ENCODE measurements at places on chromosomes 1 and 21.

- DNase-seq, result no peak
Measured at GRCh38 chr1:190376044-190376443, 101.6 kb downstream of the BRINP3 start.

DNA sequence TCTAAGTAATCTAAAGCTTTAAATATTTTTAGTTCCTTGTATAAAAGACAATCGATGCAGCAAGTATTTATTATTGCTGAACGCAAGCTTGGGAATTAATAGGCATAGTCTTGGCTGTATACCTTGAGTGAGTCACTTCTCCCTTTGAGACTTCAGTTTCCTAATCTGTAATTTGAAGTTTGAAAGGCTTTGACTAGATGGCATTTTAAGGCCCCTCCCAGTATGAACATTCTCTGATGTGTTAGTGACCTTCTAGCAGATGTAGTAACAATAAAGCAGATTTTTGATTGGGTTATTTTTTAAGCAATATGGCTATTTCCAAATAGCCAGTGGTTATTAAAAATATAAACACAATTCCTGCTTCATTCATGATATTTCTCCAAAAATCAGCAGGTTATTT, 58.2 kb downstream of the DUSP10 start:
- no peak for DNase-seq

DNA sequence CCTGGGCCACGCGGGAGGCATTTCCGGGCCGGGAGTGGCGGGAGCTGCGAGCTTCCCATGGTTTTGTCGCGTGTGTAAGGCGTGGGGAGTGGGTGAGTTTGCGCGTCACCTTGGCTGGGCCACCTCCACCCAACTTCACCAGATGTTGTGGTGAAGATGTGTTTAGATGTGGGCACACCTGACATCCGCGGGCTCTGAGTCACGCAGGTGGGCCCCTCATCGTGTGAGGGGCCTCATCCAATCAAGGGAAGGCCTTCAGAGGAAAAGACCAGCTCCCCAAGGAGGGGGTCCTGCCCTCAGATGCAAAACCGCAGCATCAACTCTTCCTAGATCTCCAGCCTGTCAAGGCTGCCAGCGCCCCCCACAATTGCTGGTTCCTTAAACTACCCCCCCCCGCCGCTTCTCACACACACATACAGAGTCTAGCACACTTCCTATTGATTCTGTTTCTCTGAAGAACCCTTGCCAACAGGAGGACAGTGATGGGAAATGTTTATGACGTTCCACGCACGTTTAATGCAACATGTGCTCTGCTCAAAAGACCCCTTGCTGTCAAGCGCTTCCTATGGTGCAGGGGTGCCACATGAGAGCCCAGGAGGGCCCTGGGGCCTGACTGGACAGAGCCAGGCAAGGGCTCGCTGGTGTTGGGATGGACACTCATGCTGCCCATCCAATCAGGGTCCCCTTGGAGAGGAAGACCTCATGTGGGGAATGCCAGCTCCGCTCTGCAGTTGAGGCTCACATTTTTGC, 11.9 kb downstream of the ACTRT2 start:
- DNase-seq, result no peak

DNA sequence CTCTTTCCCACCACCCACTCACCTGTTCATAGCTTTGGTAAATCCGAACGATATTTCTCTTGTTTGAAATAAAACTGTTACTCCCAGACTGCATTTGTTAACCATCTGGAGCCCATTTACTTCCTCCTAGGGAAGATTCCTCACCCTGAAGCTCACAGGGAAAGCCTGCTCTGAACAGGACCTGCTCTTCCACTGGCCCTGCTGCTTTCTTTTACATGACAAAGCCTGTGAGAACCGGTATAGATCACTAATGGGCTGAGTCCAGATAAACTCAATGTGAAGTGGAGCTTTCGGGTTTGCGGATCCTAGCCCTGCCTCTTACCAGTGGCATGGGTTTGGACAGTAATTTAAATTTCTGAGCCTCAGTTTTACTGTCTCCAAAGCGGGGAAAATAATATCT, 45.2 kb downstream of the FAM163A start:
- no peak for DNase-seq

DNA sequence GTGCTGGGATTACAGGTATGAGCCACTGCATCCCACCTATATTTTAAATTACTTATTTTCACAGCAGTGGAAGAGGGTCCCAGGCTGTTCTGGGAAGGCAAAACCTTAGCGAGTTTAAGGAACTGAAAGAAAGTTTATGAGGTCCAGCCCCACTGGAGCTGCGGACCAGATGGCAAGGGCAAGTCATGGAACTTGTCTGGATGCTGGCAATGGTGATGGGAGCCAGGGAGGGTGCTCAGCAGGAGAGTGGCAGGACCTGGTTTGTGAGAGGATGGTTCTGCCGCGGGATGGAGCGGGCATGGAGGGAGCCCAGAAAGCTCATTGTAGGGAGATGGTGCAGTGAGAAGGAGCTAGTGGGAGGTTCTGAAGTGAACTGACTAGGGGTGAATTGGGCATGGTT, 50.6 kb upstream of the SLC45A1 start:
- DNase-seq, result no peak

DNA sequence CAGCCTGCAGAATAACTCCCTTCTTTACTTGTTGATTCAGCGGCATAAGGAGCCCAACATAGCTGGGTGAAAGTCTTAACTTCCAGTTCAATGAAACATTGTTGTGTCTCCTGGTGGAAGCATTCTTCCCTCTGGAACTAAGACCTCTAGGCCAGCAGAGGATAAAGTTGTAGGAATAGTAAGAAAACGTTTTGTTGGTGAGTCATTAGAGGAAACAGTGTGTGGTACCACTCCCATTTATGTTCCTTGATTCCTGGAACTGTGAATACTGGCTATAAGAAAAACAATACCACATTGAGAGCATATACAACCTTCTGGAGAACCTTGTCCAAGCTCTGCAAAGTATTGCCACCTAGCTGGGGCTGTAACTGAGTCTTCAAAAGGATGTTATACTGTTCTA, 737.4 kb upstream of the ZP4 start:
- DNase-seq, result no peak

GRCh38 chr1:32998064-32998463, 33.5 kb upstream of the RNF19B start:
- peak; percentile 34 for DNase-seq

- no peak for DNase-seq
Measured at GRCh38 chr1:57165546-57165945, 199.7 kb upstream of the C8B start.

DNA sequence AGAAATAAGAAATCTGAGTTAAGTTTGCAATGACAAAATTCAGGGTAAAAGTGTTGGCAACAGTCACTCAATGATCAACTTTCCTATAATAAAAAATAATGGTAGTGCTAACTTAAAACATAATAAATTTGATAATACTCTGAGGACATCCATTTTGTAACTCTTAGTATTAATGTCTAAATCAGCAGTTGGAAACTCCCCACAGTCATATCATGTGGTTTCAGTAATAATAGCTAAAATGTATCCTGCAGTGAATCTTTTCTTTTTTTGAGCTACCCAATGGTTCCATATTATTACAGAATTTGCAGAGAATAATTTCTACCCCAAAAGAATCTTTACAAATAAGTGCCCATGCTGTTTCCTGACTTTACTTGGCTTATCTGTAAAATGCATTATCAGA, 286.7 kb downstream of the PTPRC start:
- DNase-seq, result no peak

- DNase-seq, result no peak
Measured at GRCh38 chr1:169694304-169695075, 16.9 kb downstream of the SELL start.

- no peak for DNase-seq
Measured at GRCh38 chr1:234907208-234907939, 221.3 kb downstream of the TOMM20 start.

- DNase-seq, result no peak
Measured at GRCh38 chr1:117473063-117473462, 105.8 kb downstream of the MAN1A2 start.

GRCh38 chr1:29753771-29754572, 517.6 kb downstream of the PTPRU start:
- no peak for DNase-seq

DNA sequence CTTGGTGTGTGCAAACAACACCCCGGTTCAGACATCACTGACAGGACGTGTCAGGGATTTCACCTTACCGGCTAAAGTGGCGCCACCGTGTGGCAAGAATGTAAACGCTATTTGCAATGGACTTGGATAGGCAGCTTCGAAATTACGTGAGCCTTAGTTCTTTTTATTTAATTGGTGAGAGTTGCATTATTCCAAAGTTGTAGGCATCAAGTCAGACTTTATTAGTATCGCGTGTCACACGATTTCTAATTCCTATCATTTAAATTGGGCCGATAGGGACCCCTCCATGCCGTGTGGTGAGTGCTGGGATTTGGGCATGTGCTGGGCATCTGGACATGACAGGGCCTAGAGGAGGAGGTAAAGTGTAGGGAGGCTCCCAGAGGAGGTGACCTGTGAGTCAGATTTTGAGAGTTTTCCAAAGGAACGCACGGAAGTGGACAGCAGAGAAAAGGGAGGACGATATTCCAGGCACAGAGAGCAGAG, 14.5 kb upstream of the CPT2 start:
- DNase-seq, result peak; percentile 82

- DNase-seq, result no peak
Measured at GRCh38 chr21:45427331-45428271, 22.6 kb downstream of the COL18A1 start.

DNA sequence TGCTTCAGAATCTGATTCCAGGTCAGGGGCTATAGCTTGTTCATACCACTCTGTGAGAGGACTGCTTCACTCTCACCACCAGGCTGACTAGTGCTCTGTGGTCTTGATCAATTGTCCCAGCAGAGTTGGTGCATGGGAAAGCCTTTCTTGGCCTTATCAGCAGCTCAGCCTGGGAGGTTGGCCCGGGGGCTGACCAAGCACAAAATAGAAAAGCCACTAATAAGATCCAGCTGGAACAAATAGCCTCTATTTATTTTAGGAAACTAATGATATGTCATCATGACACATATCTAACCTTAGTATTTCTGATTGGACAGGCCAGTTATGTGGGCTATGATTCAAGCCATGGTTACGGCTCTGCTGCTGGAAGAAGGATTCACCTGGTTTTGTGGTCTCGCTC, 134.2 kb downstream of the GDAP2 start:
- DNase-seq, result peak; percentile 45

DNA sequence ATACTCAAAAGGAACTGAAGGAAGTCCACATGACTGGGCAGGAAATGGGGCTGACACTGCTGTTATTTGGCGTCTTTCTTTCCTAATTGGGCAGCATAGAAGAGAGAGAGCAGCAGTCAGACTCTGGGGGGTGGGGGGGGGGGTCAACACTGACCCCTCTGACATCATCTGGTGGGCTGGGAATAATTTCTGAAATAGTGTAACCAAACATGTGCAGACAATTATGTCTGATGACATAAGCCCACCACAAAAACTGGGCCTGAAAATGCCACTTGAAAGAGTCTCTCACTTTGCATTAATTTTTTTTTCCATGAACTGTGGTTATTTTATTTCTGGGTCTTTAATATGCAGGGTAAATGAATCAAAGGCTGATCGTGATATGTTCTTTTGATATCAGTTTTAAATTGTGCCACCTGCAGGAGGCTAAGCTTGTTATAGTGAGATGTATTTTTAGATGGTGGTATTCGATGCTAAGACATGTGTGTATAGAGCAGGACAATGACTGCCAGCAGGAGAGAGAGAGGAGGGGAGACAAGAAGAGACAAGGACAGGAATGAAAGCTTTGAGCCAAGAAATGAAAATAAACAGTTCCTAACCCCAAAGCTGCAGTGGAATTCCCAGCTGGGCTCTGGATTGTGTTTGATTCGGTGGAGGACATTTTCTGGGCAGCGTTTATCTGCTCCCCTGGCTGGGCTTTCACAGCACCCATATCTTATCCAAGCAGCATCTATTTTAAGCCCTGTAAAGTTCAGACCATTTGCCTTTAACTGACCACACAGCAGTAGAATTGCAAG, 264.7 kb downstream of the PBX1 start:
- peak; percentile 16 for DNase-seq

DNA sequence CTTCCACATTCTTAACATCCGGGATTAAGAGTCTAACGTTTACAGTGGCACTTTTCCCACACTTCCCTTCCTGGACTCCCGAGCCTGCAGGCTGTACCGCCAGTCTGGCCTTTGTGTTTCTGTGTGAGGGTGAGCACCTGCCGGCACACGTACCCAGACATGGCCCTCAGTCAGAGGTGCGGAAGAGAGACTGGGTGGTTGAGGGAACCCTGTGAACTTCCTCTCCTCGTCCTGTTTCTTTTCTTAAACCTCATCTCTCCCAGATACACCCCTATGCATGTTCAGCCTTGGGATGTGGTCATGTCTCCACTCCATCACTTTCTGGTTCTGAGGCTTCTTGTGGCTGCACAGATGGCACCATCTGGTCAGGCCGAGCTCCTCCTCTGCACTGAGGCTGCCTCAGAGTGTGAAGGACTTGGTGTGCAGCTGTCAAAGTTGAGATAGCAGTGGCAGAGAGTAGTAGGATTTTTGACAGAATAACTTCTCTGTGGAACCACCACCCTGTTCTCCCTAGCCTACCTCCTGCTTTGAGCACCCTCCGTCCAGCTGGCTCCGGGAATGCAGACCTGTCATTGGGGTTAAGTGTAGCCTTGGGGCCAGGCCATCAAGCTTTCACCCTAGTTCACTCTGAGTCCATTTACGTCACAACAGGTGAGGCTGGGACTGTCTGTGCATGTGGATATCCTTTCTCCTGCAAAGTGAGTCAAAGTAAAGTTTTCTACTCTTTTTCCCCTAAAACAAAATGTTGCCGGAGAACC, 31.4 kb downstream of the VASH2 start:
- peak; percentile 57 for DNase-seq

DNA sequence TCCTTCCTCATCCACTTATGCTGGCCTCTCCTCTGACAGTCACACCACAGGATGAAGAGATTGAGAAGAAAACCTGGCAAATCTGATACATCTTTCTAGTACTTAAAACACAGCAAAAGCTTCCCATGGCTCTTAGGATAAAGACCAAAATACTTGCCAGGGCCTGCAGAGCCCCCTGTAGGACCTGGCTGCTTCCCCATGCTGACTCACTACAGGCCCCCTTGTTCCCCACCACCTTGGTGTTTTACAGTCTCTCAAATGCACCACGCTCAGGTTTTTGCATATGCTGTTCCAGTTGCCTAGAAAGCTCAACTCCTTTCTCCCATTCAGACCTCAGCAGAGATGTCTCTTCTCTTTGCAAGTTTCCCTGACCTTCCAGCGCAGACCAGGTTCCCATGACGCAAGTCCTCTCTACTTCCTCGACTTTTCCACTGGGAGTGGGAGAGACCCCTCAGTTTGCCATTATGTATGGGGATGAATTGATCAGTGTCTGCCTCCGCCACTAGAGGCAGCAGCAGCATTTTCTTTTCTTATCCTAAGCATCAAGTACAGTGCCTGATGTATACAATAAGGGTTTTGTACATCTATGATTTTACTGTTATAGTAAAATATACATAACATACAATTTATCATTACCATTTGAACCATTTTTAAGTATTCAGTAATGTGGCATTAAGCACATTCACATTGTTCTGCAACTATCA, 113.8 kb upstream of the C8B start:
- DNase-seq, result no peak

DNA sequence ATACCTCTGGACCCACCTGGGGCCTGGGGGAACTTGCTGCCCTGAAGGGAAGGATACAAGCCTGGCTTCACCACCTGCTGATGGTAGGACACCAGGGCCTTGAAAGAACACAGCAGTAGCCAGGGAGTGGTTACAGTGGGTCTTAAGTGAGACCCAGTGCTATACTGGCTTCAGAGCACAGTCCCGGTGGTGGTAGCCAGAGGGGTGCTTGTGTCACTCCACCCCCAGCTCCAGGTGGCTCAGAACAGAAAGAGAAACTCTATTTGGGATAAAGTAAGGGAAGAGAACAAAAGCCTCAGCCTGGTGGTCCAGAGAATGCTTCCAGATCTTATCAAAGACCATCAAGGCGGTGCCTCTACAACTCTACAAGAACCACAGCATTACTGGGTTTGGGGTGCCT, 37.2 kb downstream of the VAV3 start:
- DNase-seq, result no peak

All from muscle of leg (tissue), 16 donors.